ENCODE measurements at places on chromosomes 7 and 10.

DNA sequence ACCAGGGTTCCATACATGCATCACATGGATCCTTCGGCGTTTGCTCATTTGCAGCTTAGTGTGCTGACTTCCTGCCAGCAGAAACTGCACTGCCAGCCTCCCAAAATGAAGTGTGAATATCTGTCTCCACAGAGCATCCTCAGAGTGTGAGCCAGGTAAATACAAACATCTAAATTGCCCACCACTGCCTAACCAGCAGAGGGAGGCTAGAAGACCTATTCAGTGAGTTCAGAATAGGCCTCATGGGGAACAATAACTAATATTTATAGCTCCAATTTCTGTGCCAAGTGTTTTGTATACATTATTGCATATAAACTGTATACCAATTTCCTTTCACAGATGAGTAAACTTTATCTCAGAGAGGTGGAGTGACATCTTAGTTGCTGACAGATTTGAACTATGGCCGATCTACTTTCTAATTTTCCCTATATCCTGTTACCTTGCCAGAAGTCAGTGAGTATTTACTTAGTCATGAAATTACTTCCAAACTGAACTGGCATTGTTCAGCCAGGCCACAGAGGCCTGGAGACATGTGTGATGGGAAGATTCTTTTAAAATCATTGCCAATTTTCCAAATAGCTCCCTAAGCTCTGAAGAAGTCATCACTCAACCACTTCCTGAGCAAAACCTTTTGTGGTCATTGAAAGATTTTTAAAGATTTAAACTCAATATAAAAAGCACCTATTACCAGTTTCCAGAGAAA lies 926.5 kb upstream of the GHITM start:
- no peak for DNase-seq

GRCh38 chr7:74026406-74026902 lies 1.5 kb upstream of the ELN start:
- DNase-seq, result no peak

DNA sequence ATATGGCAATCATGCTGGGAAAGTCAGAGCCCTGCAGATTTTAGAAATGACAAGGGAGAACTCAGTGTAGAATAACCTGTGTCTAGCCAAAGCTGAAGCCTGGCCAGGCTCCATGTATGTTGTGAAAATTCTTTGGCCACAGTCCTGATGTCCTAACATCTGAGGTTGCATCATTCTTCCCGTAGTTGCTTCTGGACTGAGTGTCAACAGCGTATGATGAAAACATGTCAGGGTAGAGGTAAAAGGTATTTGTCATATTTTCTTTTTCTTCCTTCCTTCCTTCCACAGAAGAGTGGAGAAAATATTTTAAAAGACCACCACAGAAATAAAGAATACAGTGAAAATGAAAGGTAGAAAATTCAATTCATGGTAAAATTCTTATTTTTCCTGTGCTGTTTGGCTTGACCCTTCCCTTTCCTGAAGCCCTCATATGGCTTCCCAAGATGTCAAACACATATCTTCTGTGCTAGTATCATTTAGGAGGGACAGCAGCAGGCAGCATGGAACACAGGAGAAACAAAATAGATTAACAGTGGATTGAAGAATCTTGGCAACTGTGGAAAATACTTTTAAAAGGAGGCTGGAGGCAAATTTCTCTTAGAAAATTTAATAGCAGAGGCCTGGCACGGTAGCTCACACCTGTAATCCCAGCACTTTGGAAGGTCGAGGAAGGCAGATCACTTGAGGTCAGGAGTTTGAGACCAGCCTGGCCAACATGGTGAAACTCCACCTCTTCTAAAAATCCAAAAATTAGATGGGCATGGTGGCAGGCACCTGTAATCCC lies 18.9 kb upstream of the NRBF2 start:
- no peak for DNase-seq

GRCh38 chr10:128052696-128053095 lies 73.5 kb downstream of the MKI67 start:
- DNase-seq, result no peak

DNA sequence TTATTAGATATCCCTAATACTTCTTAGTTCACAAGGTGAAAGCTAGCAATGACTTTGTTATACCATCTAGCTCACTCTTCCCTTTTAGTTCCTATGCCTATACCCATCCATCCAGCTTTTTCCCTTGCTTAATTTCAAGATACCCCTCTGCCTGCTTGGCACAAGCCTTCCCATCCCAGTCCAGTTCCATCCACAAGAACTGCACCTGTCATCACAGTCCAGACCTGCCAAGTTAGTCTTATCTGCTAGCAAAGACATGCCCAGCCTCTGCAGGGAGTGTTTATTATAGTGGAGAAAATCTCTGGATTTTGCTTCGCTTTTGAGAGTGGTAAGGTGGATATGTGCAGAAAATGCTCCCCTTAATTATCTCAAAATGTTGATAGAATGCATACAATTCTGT lies 158.2 kb downstream of the ST7 start:
- DNase-seq, result no peak

GRCh38 chr10:122113161-122113944 lies 124.4 kb downstream of the TACC2 start:
- DNase-seq, result no peak

GRCh38 chr7:95867309-95867708 lies 95.0 kb downstream of the DYNC1I1 start:
- DNase-seq, result no peak

DNA sequence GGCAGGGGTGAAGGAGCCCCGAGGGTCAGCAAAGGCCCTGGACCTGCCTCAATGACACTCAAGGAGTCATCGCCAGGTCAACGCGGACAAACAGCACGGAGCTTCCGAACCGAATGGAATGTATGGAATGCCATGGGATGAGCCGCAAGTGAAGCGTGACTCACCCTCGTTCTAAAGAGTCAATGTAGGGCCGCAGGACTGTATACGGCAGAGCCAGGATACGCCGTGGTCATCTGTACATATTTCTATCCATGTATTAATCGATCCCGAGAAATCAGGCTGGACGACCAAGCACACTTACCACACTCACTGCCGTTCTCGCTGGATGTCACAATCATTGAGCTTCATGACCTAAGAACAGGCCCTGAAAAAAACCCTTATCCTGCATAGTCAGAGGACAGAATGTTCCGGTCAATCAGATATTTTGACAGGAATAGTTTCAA lies 4.3 kb downstream of the SNX8 start:
- no peak for DNase-seq

- DNase-seq, result no peak
Observed at GRCh38 chr10:120495226-120496009, 38.4 kb downstream of the PLPP4 start.

- DNase-seq, result no peak
Observed at GRCh38 chr7:114988755-114989375, 67.0 kb downstream of the MDFIC start.

DNA sequence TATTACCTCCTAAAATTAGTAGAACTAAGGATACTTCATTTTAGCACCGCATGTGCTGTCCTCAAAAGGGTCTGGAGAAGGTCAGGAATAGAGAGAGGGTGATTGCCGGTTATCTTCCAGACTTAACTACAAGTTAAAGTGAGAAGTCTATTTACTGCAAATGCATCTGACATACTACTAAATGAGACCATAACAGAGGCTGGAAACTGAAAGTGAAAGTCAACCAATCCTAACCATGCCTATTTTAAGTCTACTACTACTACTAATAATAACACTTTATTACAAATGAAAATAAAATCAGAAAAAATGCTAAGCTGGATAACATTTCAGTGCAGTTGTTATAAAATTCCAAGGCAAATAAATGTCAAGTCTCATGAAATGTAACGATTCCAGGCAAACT lies 244.7 kb downstream of the KIF20B start:
- DNase-seq, result no peak

GRCh38 chr10:118940386-118940785 lies 89.1 kb upstream of the NANOS1 start:
- no peak for DNase-seq

- no peak for DNase-seq
Observed at GRCh38 chr7:46558482-46559193, 637.6 kb upstream of the IGFBP3 start.

- peak; percentile 8 for DNase-seq
Observed at GRCh38 chr10:95756041-95756761, at the start of gene ENTPD1. TSS of gene ENTPD1 (plus strand) at chr10:95756163. CDS start at chr10:95756240, 77 bp downstream.

Data from SK-N-MC (cell line).